ENCODE measurements at places on chromosomes 6 and 20.

- DNase-seq, result no peak
These were observed 267.2 kb upstream of the ECI2 start for GRCh38 chr6:4402477-4402976.

DNA sequence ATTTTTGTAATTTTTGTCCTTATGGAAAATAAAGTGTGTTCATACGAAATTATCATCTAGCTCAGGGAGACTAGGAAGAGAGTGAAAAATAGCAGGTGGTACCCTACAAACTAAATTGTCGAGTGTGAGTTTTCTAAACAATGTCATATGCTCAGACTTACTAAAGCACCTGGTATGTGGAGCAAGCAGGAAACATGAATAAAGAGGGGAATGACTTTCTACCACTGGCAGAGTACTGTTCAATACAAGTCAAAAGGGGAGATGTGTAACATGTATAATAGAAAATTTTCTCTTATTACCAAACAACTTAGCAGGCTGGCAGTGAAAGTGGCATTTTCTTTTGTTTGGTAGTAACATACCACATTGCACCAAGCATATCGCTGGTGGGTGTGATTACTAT is 36.1 kb downstream of the CTNNBL1 start:
- DNase-seq, result no peak

DNA sequence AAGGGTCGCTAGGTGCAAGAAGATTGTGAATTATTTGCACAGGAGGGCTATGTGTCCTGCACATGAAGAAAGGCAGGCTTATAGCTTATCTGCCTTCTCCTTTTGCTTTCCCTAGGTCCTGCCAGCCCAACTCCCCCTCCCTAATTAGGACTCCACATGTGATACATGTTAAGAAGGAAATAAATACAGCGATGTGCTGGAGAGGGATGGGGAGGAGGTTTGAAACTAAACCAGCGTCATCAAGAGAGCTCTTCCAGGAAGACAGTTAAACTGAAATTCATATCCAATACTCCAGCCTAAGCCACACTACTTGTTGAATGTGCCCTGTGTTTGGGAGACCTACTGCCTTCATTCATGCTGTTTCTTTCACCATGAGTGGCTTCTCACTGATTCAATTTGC is 34.9 kb upstream of the UTRN start:
- DNase-seq, result no peak

- peak; percentile 7 for DNase-seq
These were observed 43.9 kb upstream of the GJE1 start for GRCh38 chr6:142088858-142089216.

GRCh38 chr6:32140420-32141046 is 10.4 kb upstream of the FKBPL start:
- no peak for DNase-seq

- peak; percentile 66 for DNase-seq
These were observed 324.7 kb upstream of the JARID2 start for GRCh38 chr6:14921170-14921569.

GRCh38 chr6:44855562-44856411 is 468.3 kb downstream of the CDC5L start:
- DNase-seq, result no peak

DNA sequence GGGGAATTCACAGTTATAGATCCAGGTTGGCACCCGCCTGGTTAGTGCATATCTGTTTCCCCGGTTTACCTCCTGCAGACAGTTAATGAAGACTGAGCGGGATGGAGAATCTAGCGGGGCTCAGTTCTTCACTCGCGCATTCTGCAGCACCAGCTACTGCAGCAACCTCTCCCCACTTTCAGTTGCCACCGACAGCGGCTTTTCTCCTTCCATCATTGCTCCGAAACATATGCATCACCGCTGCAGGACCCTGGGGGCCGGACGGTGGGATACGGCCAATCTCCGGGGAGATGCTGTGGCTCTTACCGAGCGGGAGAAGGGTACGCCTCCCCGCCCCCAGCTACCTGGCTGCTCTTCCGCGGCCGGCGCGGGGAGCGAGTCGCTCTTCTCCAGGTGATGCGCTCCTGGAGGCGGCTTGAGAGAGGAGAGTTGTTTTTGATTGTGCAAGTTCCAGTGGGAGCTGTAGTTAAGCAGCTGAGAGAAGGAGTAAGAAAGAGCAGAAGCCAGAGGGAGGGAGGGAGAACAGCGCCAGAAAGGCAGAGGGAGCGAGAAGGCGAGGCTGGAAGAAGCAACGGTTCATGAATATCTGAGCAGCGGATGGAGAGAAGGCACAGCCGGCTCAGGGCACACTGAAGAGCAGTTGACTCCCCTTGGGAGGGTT is at the start of gene SGK1:
TSS of gene SGK1 (minus strand) at position 642 of the 661 bp plus-strand sequence. CDS start 652 bp downstream, outside the sequence.
- peak; percentile 56 for DNase-seq

- no peak for DNase-seq
These were observed 16.9 kb downstream of the RREB1 start for GRCh38 chr6:7124636-7125035.

DNA sequence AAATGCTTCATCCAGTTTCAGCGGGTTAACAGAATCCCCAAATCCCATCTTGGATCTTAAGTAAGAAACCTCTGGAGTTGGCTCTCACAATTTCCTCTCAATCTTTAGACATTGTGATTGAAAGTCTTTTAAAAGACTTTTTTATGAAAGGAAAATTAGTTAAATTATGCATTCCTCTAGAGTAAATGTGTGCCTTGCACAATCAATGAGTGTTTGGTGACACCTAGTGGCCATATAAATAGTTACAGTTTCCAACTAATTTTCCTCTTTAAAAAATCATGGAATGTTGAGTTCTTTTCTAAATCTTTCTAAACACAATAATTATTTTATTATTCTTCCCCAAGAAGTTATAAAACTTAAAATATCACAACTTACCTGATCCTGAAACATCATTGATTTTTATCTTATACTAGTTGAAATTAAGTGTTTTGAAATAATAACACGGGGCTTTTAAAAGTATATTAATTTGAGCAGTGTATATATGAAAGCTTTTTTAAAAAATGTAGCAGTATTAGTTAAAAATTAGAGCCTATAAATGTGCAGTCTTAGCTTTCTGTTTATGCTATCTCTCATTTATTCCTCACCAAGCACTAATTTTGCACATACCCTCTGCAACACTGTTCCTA is 66.4 kb downstream of the PKHD1 start:
- no peak for DNase-seq

GRCh38 chr6:127748290-127748689 is 152.6 kb downstream of the THEMIS start:
- DNase-seq, result no peak

DNA sequence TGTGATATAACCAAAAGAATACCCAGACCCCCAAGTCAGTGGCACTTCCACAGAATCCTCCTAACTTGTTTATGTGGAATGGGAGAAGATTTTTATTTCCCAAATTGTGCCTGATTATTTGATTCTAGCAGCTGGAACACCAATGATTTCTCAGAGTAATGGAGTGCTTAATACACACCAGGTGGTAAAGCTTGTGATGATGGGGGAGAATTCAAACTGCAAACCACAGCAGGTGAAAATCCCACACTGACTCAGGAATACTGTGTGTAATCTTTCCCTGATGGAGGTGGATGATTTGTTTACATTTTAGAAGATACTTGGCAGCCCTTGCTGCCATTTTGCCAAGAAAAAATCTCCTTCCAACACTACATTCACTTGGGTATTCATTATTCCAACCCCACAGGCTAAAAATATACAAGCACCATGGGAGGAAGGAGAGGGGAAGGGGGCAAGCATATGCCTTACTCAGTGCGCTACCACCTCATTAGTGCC is 212.7 kb upstream of the PLN start:
- DNase-seq, result peak; percentile 61

DNA sequence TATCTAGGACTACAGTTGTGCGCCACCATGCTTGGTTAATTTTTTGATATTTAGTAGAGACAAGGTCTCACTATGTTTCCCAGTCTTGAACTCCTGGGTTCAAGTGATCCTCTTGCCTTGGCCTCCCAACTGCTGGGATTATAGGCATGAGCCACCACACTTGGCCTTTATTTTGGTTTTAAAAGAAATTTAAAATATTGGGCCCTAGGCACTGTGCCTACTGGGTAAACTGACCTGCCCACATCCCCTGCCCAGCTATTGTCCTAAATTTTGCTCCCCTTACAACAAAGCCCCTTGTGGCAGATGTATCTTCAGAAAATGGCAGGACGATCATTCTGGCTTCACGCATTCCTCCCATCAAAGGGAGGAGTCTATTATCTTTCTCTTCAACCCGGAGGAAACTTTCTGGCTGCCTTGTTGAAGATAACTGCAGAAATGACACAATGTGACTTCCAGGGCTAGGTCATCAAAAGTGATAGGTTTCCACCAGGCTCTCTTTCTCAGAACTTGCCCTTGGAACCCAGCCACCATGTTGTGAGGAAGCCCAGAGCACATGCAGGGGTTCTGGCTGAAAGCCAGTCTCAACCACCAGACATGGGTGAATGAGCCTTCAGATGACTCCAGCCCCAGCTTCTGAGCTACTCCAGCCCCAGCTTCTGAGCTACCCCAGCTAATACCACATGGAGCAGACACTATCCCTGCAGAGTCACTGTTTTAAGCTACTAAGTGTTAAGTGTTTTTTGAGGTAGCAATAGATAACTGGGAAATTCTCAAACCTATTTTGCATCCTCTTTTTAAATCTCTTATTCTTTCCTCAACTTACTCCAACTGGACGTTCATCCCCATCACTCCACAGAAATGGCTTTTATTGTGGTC is 4.6 kb upstream of the GUCA1B start:
- DNase-seq, result no peak

DNA sequence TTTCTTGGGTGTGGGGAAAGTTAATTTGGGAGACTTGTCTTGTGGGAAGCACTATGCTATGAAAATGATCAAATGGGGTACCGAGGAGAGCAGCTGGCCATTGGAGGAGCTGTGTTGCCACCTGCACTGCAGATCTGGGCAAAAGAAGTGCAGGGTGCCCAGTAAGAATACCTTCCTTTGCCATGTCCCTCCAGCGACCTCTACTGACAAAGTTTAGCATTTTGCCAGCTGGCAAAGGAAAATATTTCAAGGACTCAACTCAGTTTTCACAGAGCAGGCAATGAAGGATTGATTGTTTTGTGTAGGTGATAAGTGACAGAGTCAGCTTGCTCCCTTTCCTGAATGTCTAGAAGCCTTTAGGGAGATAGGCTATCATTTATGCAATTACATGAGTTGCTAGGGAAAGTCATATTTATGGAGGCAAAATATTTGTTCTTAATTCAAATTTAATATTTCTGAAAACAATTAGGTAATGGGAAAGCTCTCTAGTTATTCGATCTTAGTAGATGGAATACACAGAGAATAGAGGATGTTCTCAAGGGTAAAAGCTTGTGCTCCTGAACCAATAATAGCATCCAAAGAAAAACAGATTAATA is 118.4 kb downstream of the FARS2 start:
- no peak for DNase-seq

DNA sequence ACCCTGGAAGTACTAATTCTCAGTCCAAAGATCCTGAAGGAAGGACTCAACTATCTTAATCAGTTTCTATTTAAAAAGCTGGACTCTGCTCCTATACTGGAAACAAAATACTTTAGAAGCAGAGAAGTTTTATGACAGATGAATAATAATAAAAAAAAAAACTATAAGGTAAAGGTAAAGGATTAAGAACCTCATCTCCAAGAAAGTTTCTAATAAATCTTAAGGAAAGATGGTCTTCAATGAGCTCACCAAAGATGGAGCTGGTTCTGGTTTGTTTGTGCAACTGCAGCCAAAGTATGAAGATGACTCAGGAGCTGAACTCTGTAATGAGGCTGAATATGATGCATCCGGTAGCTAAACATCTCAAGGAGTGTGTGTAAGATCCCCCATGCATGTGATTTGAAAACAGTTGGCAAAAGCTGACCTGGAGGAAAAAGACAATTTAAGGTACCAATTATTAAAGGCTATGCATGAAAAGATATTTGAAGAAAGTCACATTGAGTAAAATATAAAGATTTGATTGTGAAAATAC is 25.2 kb downstream of the MED23 start:
- DNase-seq, result no peak

DNA sequence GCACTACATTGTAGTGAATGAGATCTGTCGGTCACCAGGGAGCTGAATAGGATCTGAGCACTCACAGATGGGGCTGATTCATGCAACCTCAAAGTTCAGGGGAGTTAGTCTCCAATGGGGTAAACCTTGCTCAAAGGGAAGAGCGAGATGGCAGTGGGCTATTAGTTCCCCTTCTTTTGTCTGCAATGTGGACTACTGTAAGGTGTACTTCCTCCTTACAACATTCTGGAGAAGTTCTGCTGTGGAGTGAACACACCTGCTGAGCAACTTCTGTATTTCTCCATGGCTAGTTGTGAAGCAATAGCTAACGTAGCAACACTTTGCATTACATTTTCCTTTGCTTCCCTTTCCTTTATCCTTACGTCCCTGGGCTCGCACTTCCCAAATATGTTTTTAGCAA is 134.3 kb upstream of the B3GAT2 start:
- DNase-seq, result no peak

- no peak for DNase-seq
These were observed 4.6 kb upstream of the SOX18 start for GRCh38 chr20:64053841-64054661.

GRCh38 chr6:137197684-137198645 is 21.2 kb downstream of the IFNGR1 start:
- DNase-seq, result no peak

DNA sequence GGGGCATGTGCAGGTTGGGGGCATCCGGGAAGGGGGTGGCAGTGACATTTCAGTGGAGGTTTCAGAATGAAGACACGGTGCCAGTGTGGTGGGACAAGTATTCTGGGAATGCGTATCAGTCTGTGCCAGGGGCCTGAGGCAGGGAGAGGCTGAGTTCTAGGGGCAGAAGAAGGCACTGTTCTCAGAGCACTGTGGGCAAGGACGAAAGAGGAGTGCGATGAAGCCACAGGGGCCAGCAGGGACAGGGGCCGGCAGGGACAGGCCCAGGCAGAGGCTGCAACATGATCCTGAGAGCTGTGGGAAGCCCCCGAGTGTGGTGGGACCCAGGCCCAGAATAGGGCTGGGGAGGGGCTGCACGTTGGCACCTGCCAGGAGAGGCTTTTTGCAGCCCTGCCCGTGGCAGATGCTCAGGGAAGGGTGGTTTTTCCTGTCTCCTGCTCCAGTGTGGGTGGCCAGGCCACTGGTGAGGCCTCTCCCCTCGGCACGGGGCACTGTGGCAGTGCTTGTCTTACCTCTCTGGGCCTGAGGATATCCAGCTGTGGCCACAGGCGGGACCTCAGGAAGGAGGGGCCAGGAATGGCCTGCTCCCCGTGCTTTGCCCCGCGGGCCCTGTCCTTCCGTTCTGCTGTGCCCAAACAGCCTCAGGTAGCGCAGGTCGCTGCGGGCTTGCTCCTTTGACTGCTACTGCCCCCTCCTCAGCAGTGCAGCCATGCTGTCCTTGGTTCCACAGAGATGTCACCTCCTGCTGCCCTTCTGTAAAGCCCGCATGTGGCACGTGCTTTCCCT is 10.0 kb downstream of the ENTPD6 start:
- no peak for DNase-seq

- DNase-seq, result no peak
These were observed 139.8 kb downstream of the DTNBP1 start for GRCh38 chr6:15522856-15523529.

DNA sequence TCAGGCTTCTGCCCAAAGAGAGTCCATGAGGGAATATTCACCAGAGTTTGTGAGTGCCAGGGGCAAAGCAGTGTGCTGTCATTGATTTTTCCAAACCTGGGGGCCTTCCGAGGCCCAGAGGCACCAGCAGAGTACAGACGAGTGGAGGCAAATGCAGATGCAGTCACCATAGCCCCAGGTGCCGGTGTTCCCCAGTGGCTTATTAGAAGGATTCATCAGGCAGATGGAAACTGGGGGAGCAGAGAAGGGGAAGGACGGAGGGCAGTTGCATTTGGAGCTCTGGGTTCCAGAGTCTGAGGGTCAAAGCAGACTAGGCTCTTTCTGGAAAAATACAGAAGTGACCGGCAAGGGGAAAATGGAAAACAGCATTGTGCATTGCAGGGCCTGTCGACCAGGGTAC is 184.2 kb downstream of the ANKRD60 start:
- DNase-seq, result no peak
